ENCODE measurements at places on chromosomes 1 and 21.

GRCh38 chr1:169707912-169708604, 3.4 kb downstream of the SELL start:
- DNase-seq, result no peak

DNA sequence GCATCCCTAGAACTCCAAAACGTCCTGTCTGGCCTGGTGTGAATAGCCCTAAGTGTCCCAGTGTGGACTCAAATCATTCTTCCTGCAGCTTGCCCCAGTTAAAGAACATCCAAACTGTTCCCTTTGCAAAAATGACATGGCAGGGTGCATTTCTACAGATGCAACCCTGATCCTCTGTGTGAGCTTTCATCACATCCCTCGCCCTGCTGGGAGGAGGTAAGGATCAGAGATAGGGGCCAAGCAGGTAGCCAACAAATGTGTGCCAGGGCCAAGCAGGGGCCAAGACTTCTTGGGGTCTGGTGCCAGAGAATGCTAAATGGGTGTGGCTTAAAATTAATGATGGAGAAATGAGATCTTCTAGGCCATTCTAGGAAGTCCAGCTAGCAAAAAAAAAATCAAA, 27.1 kb upstream of the MPZL1 start:
- DNase-seq, result no peak

GRCh38 chr1:117814856-117815797, 114.3 kb downstream of the GDAP2 start:
- no peak for DNase-seq

- DNase-seq, result no peak
These were observed 236.9 kb downstream of the RERE start for GRCh38 chr1:8580566-8580965.

GRCh38 chr1:241888232-241888631, 40.2 kb downstream of the EXO1 start:
- DNase-seq, result no peak

DNA sequence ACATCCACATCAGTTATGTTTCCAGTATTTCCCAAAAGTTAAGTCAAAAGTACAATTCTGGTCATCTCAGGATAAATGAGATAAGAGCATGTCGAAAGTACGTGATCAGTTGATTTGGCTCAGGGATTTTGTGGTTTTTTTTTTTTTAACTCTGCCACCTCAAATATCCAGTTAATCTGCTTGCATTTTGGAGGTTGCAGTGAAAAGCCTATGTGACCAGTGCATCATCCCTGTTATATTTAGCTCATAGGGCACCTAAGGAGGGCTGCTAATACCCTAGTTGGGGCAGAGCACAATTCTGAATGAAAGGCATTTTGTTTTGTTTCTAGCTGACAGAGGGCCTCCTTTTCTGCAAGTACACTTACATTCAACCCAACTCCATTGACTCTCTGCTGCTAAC, 31.7 kb upstream of the RGS16 start:
- no peak for DNase-seq

Measured in stimulated activated CD8-positive, alpha-beta memory T cell treated with anti-CD3 and anti-CD28 coated beads, Interleukin-4, amount 100 ng/mL, for 1 hour (primary cell).